ENCODE measurements at places on chromosomes 1 and 21.

DNA sequence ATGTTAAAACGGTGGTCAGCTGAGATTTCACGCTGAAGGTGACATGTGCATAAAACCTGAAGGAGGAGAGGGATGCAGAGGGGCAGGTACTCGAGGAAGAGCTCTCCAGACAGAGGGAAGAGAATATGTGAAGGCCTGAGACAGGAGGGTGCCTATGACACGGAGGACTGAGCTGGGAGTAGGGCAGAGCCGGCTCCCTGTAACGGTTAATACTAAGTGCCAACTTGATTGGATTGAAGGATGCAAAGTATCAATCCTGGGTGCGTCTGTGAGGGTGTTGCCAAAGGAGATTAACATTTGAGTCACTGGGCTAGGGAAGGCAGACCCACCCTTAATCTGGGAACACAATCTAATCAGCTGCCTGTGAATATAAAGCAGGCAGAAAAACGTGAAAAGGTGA is 136.2 kb upstream of the SYT6 start:
- no peak for DNase-seq

DNA sequence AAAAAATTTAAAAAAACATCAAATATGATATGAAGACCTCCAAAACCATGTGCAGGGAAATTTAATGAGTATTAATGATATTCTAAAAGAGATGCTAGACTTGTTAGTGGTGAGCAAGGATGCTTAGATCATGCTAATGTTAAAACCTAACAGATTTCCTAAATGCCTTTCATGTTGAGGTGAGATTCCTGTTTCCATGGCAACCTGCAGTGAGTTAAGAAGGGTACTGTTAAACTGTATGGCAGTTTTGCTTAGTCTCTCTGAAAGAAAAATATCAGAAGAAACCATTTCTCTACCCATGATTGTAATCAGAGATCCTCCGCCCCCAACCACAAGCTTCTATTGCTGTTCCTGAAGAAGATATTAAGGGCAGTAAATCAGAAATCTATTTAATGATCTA is 321.6 kb upstream of the LRRC7 start:
- no peak for DNase-seq

GRCh38 chr1:174680101-174680500 is 232.3 kb downstream of the GPR52 start:
- no peak for DNase-seq

DNA sequence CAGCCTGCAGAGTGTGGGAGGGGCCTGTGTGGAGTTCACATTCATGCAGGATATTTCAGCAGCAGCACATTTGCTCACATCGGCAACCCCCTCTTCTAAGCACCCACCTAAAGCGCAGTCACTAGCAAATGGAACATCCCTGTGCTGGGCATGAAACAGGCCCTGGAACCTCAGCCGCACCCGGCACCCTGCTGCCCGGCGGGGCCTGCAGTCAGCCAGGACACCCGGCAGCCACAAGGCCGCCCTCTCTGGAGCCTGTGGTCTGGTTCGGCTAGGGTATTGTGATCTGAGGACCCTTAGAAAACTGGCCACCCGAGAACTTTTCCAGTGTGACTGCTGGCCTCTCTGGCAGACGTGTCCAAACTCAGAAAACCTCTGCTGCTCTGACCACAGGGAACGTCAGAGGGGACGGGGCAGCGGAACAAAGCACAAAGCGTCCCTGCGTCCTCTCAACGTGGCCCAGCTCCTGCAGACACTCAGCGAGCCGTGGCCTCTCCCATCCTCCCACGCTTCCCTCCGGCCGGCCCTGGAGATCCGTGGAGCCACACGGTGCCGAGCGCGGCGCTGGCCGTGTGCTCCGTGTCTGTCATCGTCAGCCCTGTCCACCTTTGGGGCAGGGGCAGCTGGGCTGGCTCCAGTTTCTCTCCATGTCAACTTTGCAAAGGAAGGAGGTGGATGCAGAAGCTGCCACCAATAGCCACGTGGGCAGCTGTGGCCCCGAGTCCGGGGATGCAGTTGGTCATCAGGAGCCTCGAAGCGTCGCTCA is 175.9 kb upstream of the ARHGEF16 start:
- DNase-seq, result no peak

GRCh38 chr1:209412036-209412435 is 171.5 kb upstream of the CAMK1G start:
- no peak for DNase-seq

- DNase-seq, result no peak
Observed at GRCh38 chr1:24896176-24896575, 33.9 kb downstream of the RUNX3 start.

- DNase-seq, result no peak
Observed at GRCh38 chr21:19864476-19864875, 1133.7 kb upstream of the NCAM2 start.
